Sciatic nerve (tissue), 2 donors: ENCODE measurements at places on chromosomes 4 and X. TPM values are rescaled to one million over a fixed set of nuclear protein-coding genes. Genes with fewer than 3 reads are reported as not detected.

The HSFX3 gene
- not detected for total RNA-seq

- peak; percentile 81 for DNase-seq
These were observed 990 bp downstream of the HNRNPD start for GRCh38 chr4:82372517-82373485.

GRCh38 chrX:22136711-22137110, 104.6 kb downstream of the PHEX start:
- no peak for DNase-seq

DNA sequence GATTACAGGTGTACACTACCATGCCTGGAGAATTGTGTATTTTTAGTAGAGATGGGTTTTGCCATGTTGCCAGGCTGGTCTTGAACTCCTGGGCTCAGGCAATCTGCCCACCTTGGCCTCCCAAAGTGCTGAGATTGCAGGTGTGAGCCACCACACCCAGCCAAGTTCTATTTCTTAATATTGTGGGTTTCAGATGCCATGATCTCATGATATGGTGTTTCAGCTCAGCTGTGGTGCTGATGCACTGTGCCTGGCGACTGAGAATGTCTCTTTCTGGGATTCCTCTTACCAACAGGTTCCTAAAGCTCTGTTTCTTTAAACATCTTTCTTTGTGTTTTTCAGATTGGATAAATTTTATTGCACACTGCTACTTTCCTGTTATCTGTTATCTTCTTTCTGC, 17.3 kb upstream of the NDUFC1 start:
- no peak for DNase-seq

DNA sequence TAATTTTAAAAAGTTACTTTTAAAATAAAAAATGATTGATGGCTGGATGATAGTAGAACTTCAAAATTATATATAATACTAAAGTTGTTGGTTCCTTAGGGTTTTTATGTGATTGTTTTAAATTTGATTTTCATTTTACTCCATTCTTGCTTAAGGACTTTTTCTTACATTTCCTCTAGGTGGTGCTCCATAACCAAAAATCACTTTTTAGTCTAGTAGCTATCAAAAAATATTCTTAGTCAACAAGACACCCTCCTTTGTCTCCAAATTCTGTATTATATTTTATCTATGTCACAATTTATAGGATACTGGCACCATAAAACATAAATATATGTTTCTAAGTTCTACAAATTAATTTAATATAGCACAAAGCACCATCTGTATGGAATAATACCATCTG, 67.2 kb upstream of the BRWD3 start:
- no peak for DNase-seq

DNA sequence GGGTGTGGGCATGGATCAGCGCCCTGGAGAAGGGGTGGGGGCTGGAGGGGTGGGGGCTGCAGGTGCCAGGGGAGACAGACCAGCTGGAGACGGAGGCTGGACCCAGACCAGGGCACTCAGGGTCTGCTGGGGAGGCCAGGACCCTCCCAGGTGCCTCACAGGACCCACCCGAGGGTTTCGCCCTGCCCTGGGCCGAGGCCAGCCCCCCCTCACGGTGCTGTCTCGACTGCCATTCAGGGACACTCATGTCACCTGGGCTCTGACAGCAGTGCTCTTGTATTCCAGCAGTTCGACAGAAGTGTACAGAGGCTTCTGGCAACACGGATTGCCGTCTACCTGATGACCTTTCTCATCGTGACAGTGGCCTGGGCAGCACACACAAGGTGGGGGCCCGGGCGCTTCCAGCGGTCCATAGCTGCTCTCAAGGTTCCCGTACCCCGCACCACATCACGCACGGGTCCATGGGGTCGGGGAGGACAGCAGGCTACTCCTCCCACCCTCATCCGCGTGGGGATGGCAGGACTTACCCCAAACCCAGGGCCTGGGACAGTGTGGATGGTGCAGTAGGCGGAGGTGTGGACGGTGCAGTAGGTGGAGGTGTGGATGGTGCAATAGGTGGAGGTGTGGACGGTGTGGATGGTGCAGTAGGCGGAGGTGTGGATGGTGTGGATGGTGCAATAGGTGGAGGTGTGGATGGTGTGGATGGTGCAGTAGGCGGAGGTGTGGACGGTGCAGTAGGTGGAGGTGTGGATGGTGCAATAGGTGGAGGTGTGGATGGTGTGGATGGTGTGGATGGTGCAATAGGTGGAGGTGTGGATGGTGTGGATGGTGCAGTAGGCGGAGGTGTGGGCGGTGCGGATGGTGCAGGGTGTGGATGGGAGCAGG, 18.1 kb downstream of the TMEM175 start:
- DNase-seq, result peak; percentile 38

The UNC5C gene
- 4.5 TPM for total RNA-seq

The MAOA gene
- 12.8 TPM for total RNA-seq

GRCh38 chrX:110286106-110286505, 31.8 kb downstream of the AMMECR1 start:
- no peak for DNase-seq

DNA sequence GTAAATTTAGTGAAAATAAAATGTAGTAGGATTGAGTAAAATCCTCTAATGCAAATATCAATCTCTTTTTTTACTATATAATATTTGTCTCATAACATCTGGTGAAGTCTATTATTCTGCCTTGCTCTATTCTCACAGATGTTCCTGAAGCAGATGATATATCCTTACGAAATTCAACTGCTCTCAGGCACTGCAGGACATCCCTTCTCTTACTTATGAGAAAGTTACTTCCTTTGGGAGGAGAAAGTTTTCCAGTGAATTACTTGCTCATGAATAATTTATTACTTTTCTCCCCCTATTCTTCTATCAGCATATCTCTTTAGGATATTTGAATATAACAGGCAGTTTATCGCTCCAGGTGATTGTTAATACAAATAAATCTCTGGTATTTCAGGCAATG, 75.6 kb upstream of the AGA start:
- DNase-seq, result no peak

- peak; percentile 52 for DNase-seq
These were observed 23.6 kb upstream of the HGFAC start for GRCh38 chr4:3418029-3418762.

The MAGEC1 gene
- not detected for total RNA-seq

The ADH1C gene
- total RNA-seq, result 75.2 TPM

The SORCS2 gene
- total RNA-seq, result 52.5 TPM

The AKAP14 gene
- not detected for total RNA-seq

GRCh38 chr4:53688186-53688790, 97.0 kb upstream of the LNX1 start:
- no peak for DNase-seq

DNA sequence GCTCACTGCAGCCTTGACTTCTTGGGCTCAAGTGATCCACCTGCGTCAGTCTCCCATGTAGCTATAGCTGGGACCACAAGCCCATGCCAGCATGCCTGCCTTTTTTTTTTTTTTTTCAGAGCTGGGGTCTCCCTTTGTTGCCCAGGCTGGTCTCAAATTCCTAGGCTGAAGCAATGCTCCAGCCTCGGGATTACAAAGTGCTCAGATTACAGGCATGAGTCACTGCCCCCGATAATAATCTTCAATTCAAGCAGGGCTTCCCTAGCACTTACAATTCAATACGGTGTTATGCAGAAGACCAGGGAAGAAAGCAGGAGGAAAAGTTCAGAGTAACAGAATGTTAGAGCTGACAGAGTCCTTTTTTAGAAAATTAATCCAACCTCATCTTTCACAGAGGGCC, 26.1 kb downstream of the OTOP1 start:
- DNase-seq, result no peak

DNA sequence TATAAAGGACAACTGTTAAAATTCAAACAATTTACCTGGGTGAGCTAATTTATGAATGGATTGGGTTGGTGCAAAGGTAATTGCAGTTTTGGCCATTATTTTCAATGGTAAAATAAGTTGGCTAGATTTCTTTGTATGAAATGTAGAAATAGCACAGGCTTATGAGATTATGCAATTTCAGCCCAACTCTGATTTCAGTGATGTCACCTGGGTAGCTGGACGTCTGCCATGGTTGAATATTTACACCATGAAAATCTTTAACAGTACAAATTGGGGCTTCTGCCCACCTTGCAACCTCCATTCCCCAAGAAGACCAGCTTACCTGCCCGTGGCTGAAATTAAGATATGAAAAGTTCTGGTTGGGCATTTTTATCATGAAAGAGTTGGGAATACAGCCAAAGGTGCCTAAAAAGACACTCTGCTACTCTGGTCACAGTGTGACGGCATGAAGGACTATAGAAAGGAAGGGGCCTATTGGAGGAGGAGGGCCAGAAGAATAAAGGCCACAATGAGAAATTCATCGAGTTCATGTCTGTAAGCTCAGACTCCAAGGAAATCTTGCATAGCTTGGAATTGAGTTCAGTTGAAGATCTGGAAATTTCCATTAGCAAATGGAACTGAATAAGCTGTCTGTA, 29.7 kb downstream of the EGF start:
- DNase-seq, result no peak
